ENCODE measurements at places on chromosomes 16 and 17.

DNA sequence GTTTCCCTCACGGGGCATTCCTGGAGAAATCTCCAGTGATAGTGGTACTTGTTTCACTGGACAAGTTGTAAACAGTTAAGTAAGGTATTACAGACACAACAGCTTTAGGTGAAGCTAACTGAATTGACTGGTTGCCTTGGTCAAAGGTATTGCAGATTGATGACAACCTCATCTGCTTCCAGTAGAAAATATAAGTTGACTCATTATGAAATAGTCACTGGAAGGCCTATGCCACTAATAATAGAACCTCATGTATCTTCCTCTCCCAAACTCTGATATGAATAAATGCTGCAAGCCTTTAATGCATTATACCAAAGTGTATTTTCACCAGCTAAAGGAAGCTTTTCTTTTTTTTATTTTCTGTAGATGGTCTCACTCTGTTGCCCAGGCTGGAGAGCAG, 44.8 kb downstream of the GLG1 start:
- DNase-seq: no peak

DNA sequence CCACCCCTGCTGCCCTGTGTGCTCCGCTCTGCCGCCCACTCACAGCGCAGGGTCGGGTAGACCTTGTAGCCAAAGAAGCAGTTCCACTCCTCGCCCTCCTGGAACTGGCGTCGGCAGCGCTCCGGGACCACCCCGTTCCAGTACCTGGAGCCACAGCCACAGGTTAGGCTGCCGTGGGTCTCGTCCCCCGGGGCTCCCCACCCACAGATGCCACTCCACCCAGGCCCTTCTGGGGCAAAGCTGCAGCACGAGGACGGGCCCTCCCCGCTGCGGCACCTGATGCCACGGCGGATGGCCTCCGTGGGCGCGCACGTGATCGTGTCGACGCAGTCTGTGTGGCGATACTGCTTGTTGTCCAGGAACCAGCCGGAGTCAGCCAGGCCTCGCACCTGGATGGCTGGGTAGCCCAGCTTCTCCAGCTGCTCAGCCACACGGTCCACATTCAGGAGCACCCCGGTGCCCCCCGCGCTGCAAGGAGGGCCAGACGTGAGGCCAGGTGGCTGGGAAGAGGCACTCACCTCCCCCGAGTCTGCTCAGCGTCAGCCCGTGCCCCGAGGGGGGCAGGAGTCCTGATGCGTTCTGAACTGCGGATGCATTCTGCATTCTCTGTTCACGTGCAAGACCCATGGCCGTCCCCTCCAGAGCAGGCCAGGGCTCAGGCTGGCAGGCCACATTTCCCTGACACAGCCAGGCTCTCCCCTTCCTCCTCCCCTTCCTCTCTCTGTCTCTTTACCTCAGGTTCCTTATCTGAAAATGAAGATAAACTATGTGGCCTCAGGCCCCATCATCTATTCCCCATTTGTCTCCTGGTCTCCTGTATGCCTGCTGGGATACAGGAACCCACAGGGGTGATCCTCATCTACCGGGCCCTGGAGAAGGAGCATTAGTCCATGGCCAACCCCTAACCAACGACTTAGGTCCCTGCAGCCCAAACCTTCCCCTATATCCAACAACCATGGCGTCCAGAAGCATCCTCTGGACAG, 4.1 kb downstream of the NOTUM start:
- DNase-seq: no peak

- DNase-seq: peak; percentile 2
Observed at GRCh38 chr16:48318630-48319029, 66.6 kb downstream of the SIAH1 start.

- DNase-seq: no peak
Observed at GRCh38 chr16:7227229-7227721, 105.4 kb upstream of the RBFOX1 start.

DNA sequence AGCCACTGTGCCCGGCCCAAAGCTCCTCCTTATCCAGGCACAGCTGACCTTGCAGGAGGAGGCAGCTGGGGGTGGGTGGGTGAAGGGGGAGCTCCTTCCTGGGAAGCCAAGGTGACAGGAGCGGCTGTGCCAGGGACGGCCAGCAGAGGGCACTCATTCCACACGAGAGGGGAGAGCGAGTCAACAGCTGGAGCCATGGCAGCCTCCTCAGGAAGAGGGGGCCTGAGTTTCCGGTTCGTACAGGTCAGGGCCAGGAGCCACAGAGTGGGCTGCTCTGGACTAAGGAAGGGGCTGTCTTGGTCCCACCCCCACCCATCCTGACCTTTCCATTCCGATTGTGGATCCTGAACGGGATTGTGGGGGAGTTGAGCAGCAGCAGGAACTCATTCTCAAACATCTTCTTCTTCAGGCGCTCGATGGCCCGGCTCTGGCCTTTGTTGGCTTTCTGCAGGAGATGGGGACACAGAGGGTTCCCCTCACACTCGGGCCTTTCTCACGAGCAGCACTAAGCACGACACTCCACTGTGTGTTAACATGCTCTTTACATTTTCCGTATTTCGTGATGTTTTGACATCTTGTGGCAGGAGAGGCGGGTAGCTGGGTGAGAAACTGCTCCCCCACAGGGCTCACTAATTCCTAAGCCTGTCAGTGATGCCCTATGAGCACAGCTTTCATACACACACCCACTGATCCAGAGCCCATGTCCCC, 61.6 kb downstream of the TIMM22 start:
- DNase-seq: peak; percentile 52

GRCh38 chr16:86768999-86769398, 190.7 kb downstream of the FOXL1 start:
- DNase-seq: no peak

- DNase-seq: no peak
Observed at GRCh38 chr16:50839920-50840729, 98.2 kb downstream of the CYLD start.

- peak; percentile 79 for DNase-seq
Observed at GRCh38 chr16:11224096-11224893, 31.7 kb downstream of the SOCS1 start.

- no peak for DNase-seq
Observed at GRCh38 chr16:81496742-81497141, 52.1 kb downstream of the CMIP start.

DNA sequence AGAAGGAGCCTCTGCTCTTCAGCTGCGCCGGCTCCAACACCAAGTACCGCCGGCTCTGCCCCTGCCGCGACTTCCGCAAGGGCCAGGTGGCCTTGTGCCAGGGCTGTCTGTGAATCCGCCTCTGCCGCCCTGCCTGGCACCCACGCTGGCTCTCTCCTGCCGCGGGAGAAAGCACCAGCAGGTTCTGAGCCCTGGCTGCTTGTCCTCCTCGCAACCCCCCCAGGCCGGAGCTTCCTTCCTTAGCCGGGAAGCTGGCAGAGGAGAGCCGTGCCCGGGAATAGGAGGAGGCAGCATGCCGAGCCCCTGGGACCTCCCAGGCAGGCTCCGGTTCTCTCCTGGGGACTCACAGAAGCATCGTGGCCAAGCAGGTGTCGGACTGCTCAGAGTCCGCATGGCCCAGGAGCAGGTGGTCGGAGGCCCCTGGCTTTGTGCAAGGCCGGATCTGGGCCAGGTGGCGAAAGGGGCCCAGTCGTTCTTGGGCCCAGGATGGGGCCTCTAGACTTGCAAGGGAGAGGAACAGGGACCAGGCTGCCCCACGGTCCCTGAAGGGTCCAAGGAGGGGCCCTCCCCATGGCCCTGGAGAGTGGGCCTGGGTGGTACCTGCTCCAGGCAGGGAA, 80.6 kb downstream of the MGAT5B start:
- no peak for DNase-seq

DNA sequence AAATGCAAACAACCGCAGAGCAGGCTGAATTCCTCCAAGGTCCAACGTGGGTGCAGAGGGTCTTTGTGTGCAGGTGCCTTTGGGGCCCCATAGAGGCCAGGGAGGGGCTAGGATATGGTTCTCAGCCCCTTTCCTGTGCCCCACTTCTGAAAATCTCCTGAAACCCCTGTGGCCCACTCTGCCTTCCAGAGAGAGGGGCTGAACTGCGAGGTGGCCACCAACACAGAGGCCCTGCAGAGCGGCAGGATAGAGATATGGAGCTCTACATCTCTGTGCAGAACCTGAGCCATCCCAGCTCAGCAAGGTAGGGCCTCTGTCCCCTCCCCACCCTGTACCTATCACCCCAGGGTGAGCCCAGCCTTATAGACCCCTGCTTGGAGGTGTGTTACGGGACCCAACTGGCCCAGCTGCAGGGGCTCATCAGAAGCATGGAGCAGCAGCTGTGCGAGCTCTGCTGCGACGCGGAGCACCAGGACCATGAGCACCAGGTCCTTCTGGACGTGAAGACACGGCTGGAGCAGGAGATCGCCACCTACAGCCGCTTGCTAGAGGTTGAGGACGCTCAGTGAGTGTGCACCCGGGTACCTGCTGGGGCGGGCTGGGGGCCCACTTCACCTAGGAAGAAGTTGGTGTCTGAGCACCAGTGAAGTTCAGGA, 5.5 kb downstream of the USP6 start:
- DNase-seq: no peak

DNA sequence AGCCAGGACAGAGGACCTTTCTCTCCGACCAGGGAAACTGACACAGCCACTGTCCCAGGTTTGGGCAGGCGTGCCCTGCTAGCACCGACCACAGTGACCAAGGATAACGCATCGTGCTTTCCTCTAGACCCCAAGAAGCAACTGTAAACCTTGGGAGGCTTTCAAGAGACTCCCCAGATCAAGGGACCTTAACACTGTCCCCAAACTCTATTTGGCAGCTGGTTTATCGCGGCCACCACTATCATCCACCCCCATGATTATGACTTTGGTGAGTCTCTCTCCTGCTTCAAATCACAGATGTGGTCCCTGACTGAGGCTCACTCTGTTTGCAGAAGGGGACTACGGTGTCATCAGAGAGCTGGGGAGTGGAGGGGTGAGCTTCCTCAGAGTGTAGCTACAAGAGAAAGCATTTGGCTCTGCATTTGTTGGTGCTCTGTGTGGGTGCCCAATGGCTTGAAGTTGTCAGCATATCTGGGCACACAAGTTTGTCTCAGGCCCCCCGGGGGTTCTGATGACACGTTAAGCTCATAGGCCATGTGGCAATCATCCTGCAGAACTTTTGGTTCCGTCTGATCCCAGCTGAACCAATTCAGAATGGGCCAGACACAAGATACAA, 408.0 kb downstream of the SLC39A11 start:
- DNase-seq: no peak

DNA sequence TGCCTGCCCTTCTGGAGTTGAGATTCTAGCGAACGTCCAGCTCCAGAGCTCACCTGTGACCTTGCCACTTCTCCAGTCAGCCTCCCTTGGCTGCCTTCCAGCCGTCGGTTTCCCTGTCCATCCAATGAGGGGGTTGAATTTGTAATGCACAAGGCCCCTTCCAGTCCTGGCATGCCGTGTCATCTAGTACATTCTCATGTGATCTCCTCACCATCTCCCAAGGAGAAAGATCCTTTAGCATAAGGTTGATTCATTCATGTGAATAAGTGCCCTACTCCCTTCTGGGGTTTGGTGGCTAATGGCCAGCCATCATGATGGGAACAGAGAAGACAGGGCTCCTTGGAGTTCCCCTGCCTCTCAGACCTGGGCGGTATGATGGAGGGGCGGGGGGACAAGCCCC, 18.9 kb upstream of the ABCC3 start:
- no peak for DNase-seq

DNA sequence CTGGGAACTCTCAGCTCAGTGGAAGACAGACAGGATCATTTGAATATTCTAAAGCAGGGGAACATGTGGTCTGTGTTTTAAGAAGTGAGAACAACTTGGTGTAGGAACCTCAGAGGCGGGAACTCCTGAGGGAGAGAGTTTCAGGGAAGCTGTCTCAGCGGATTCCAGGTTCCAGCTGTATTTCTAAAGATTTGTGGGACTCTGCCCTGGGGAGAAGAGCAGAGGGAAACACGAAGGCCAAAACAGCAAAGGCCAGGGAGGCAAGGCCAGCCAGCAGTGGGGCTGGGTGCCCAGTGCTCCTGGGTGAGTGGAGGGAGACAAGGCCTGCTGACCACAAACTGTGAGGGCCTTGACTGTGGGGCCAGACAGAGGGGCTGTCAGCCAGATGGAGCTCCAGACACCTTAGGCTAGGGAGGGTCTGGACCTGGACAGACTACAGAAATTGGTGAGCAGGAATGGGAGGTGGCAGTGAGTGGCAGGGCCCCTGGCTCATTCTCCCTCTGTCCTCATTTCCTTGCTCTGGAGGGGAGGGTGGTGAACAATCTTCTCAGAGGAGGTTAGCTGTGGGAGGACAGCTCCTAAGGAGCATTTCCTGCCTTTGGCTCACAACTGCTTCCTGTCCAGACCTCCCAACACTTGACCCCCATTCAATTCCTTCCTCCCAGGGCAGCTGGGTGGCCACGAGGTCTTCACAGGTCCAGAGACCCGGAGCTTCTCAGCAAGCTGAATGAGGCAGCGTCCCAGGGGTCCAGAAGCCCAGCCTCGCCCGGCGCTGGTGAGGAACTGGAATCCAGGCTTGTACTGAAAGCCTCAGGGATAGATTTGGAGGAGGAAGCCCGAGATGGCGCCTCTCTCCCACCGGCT, 21.0 kb upstream of the FZD2 start:
- no peak for DNase-seq

GRCh38 chr16:2698965-2699750, 16.8 kb downstream of the KCTD5 start:
- no peak for DNase-seq

GRCh38 chr16:71762186-71762585, 37.7 kb upstream of the PHLPP2 start:
- DNase-seq: no peak

GRCh38 chr16:27698266-27698665, 148.3 kb downstream of the KATNIP start:
- DNase-seq: no peak

DNA sequence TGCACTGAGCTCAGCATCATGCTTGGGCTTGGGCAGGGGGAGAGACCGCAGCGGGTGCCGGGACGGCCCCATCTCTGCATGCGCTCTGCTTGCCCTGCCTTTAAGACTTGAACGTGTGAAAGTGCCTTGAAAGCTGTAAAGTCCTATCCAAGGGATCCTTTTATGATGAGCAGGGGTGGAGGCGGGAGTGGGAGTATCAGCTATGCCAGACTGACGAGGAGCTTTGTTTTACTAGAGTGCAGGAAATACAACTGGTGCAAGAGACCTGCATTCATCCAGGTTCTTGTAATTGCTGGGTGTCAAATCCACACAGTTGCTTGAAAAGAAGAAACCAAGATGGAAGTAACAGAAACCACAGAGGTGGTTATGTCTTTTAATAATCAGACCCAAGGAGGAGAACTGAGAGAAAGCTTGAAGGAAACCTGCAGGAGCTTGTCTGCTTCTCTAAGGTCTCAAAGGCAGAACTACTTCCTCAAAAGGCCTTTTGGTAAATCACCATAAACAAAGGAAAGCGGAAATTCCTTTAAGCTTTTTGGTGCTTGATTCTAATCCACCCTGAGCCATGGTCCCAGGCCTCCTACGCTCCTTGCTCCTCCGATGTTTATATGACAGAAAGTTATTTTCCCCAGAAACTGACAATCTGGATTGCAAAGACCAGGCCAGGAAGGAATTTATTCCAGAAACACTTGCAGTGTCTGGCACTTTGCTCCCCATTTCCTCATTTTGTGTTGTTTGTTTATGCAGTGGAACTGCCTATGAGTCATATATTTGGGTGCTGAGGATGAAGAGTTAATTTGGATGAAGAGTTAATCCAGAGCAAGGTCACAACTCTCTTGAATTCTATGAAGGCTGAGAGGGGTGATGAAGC, 51.3 kb upstream of the FBXO47 start:
- DNase-seq: no peak

Data from activated naive CD8-positive, alpha-beta T cell treated with anti-CD3 and anti-CD28 coated beads for 36 hours (primary cell).